ENCODE measurements at places on chromosomes 2 and 18.
A peak's percentile ranks its signal among the peaks of the same experiment; 100 is the strongest.

DNA sequence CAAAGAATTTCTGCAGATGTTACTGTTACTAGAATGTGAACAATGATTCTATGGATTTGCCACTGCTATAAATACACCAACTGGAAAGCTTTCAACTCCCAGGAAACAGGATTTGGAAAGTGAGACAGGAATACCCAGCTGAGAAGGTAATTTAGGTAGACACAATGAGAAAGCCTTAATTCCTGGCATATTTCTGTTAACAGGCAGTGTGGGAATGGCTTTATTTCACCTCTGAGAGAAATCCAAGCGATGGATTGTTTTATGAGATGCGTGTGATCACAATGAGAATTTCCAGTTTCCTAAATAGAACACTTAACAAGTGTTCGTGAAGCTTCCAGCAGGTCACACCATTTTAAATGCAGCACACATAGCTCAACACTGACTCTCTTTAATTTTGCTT lies 133.0 kb downstream of the SLC8A1 start:
- no peak overlapping the region for H3K4me3 ChIP-seq
- H3K36me3 ChIP-seq = no peaks in the 10 kb centered on the region
- H3K27me3 ChIP-seq = no peaks in the 10 kb centered on the region
- peaks cover 44% of the 10 kb centered on the region for H3K4me1 ChIP-seq

DNA sequence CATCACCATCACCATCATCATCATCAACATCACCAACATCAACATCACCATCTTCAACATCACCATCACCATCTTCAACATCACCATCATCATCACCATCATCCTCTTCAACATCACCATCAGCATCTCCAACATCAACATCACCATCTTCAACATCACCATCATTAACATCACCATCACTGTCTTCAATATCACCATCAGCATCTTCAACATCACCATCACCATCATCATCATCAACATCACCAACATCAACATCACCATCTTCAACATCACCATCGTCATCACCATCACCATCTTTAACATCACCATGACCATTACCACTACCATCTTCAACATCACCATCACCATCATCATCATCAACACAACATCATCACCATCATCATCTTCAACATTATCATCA lies 267.2 kb downstream of the SP3 start:
- H3K36me3 ChIP-seq = no peaks in the 10 kb centered on the region
- H3K27ac ChIP-seq = no peak overlapping the region
- H3K4me3 ChIP-seq = no peak overlapping the region
- no peak for ATAC-seq
- no peaks in the 10 kb centered on the region for H3K27me3 ChIP-seq

DNA sequence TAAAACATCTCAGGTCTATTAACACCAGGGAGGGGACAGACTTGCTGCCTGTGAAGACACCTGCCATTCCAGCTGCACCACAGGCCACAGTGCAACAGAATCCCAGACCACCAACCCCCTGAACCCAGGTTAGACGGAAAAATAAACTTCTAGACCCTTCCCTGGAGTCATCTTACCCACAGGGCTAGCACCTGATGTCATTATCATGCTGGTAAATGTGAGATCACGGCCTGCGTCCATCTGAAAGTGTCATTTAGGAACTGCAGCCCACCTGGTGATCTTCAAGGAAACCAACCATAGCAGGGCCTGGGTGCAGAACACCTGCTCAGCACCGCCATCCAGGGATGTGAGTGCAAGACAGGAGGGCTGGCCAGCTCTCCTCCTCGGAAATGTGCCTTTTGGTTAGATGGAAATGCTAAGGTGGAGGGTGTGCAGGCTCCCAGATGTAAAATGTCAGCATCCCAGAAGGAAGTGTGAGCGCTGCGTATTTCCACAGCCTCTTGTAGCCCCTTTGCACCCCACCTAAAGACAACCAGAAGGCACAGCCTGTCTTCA lies 80.8 kb downstream of the PTGR3 start:
- no peaks in the 10 kb centered on the region for H3K36me3 ChIP-seq
- no peak overlapping the region for H3K27ac ChIP-seq
- H3K4me1 ChIP-seq = peaks cover 8% of the 10 kb centered on the region
- no peak for ATAC-seq
- no peak overlapping the region for H3K4me3 ChIP-seq

DNA sequence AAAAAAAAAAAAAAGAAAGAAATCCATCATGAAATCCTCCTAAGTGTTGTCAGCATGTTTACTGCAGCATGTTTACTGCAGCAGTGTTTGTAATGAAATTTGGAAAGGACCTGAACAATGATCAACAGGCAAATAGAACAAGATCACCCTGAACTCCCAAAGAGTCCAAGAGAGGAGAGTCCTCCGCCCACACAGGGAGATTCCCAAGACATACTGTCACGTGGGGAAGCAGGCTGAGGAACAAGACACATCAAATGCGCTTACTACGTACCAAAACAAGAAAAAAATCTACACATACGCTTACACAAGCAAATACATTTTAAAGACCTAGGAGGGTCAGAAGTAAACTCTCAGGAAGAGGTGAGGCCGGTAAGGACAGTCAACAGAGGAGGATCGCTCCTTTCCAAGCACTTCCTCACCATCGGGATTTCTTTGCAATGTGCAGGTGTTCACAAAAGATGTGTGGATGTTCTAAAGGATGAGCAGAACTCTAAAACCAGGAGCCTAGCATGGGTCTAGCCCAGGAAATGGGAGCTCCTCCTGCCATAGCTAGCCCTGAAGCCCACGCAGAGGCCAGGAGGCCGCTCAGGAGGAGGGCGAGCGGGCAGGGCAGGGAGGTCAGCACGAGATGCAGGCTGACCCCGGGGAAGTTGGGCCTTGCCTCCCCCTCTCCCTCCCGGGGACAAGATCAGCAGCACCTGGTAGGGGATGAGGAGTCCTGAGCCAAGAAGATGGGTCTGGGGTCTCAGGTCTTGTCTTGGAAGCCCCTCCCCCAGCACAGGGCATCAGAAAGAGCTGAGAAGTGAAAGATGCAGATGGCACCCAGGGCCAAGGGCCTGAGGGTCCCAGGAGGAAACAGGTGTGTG lies 66.4 kb downstream of the ZNF516 start:
- no peak overlapping the region for H3K4me3 ChIP-seq
- peak; percentile 6 for ATAC-seq
- H3K27ac ChIP-seq = no peak overlapping the region

- H3K27ac ChIP-seq = no peak overlapping the region
- no peaks in the 10 kb centered on the region for H3K4me1 ChIP-seq
- H3K27me3 ChIP-seq = no peaks in the 10 kb centered on the region
- no peaks in the 10 kb centered on the region for H3K36me3 ChIP-seq
- no peak for ATAC-seq
Measured at GRCh38 chr2:223815884-223816570, 21.4 kb downstream of the AP1S3 start.

DNA sequence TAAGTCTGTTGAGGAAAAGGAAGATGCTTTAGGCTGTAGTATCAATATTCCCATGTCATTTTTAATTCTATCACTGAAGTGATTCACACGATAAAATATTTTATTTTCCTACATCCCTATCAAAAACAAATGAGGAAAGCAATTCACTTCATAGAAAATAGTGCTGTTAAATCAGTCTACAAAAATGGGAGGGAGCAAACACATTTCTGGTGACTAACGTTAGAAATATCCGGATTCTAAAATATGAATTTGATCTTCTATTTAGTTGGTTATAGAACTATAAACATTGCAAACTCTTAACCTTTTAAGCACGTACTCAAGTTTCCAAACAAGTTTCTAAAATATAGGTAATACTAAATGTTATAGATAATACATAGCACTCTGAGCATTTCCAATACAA lies 20.8 kb downstream of the ATF2 start:
- H3K4me1 ChIP-seq = peaks cover 5% of the 10 kb centered on the region
- no peak for ATAC-seq
- peaks cover 7% of the 10 kb centered on the region for H3K36me3 ChIP-seq
- H3K4me3 ChIP-seq = no peak overlapping the region

GRCh38 chr18:62637807-62638687 lies 77.3 kb upstream of the PHLPP1 start:
- no peak overlapping the region for H3K4me3 ChIP-seq
- no peak for ATAC-seq
- H3K4me1 ChIP-seq = peaks cover 3% of the 10 kb centered on the region

GRCh38 chr18:59469463-59470180 lies 110.6 kb upstream of the LMAN1 start:
- no peak overlapping the region for H3K4me3 ChIP-seq
- no peaks in the 10 kb centered on the region for H3K27me3 ChIP-seq
- ATAC-seq = no peak
- H3K36me3 ChIP-seq = no peaks in the 10 kb centered on the region

- no peaks in the 10 kb centered on the region for H3K27me3 ChIP-seq
- peak; percentile 95 for ATAC-seq
Measured at GRCh38 chr2:1824202-1824905, 80.0 kb upstream of the PXDN start.

DNA sequence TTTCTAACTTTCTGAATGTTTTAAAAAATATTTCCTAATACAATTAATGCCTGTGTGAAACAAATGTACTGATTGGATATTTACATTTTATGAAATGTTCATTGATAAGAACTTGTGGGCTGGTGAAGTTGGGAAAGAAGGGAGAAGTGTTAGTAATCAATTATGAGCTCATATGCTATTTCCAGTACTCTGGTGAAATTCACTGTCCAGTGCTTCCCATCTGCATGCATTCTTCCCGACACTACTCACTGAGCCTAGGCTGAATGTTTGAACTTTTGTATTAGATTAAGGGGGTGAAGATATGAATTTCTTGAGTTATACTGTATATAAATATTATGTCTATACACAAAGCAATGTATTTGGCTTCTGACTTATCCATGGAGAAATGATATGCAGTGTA lies 36.0 kb downstream of the SKA1 start:
- no peak overlapping the region for H3K27ac ChIP-seq
- H3K27me3 ChIP-seq = peaks cover 36% of the 10 kb centered on the region
- H3K4me1 ChIP-seq = no peaks in the 10 kb centered on the region
- no peaks in the 10 kb centered on the region for H3K36me3 ChIP-seq

DNA sequence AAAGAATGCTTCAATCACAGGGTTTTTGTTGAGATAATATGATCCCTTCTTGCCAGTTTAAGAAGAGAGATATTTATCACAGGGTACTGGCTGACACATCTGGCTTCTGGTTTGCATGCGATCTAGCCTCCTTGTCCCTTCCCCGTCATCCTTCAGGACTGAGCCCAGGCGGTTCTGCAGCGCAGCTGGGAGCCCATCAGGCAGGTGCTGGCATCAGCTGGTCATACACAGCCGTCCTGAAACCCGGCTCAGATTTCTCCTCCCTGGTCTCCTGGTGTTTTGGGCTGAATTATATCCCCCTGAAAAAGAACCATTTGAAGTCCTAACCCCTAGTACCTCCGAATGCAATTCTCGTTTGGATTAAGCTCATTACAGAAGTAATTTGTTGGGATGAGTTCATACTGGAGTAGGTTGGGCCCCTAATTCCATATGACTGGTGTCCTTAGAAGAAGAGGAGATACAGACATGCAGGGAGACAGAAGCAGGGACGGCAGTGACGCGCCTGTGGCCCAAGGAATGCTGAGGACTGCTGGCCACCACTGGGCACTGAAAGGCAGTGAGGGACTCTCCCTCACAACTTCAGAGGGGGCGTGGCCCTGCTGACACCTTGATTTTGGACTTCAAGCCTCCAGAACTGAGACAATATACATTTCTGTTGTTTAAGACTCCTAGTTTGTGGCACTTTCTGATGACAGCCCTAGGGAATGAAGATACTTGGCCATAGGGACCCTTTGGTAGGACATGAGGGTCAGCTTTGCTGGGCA lies 83.9 kb upstream of the ODC1 start:
- H3K27ac ChIP-seq = no peak overlapping the region
- no peaks in the 10 kb centered on the region for H3K27me3 ChIP-seq
- H3K4me1 ChIP-seq = no peaks in the 10 kb centered on the region

DNA sequence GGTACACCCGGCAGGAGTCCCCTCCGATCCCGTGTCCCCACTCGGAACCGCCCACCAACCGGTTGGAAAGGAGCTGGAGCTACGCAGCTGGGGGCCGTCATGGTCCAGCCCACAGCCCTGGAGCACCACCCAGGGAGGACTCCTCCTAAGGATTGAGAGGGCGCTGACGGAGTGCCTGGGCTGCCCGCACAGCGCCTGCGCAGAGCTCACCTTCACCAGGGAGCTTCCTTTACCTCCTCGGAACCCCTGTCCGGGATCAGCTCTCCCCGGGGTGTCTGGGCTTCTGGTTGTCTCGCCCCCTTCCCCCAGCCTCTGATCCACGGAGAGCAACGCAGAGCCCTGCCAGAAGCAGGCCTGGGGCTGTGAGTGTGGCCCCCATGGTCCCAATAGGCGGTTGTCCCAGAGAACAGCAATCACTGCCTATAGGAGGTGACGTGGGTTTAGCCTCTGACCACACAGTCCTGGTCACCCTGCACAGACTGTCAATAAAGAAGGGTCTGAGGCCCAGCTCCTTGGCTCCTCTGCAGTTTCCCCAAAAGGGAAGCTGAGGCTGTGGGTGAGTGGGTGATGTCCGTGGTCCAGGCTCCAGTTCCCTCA lies 14.6 kb downstream of the ALPG start:
- no peaks in the 10 kb centered on the region for H3K4me1 ChIP-seq
- ATAC-seq = no peak
- H3K27ac ChIP-seq = no peak overlapping the region
- peaks cover 86% of the 10 kb centered on the region for H3K27me3 ChIP-seq
- H3K36me3 ChIP-seq = no peaks in the 10 kb centered on the region

DNA sequence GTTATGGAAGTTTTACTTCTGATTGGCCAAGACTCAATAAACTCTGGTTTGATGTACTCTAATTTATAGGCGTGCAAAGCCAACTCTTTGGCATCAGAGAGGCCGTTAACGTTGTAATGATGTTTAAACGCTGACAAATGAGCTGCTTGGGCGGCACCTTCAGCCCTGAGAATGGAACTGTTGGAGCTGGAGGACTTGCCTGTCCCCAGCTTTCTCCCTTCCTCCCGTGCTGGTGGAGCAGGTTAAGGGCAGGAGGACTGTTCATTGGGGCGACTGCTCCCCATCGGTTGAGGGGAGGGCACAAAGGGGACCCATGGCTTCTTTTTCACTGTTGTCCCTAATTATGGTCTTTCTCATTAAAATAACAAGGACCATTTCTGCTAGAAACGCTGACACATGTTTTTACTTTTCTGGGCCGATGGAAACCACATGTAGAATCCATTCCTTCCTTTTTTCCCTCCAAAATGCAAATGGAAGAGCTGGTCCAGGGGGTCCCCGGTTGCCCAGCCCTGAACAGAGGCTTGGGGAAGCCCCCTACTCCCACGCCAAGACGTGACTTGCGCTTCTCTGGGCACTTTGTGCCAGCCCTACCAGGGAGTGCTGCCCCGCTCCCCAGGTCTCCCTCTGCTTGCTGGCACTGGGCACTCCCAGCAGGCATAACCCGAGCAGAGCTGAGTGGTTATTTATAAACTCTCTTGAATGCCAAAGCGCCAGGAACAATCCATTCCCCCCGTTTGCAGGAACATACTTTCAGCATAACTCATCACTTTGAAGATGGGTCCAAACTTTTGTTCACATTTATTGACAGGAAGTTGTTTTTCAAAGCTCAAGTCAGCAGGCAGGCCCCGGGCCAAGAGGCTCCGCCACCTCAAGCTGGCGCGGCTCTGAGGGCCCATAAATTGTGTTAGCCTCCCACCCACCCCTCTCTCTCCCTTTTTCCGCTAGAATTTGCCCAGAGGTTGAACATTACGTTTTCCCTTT lies 170.1 kb downstream of the ASB1 start:
- H3K4me3 ChIP-seq = no peak overlapping the region
- peak overlapping the region; percentile 92 for H3K27ac ChIP-seq
- H3K27me3 ChIP-seq = no peaks in the 10 kb centered on the region
- ATAC-seq = peak; percentile 81

- H3K4me3 ChIP-seq = no peak overlapping the region
- H3K36me3 ChIP-seq = no peaks in the 10 kb centered on the region
- H3K27ac ChIP-seq = no peak overlapping the region
- no peak for ATAC-seq
- no peaks in the 10 kb centered on the region for H3K27me3 ChIP-seq
Measured at GRCh38 chr2:102367331-102367971, 11.9 kb downstream of the IL18R1 start.

All from gastroesophageal sphincter (tissue), 4 donors.